ENCODE measurements at places on chromosomes 1 and 21.

DNA sequence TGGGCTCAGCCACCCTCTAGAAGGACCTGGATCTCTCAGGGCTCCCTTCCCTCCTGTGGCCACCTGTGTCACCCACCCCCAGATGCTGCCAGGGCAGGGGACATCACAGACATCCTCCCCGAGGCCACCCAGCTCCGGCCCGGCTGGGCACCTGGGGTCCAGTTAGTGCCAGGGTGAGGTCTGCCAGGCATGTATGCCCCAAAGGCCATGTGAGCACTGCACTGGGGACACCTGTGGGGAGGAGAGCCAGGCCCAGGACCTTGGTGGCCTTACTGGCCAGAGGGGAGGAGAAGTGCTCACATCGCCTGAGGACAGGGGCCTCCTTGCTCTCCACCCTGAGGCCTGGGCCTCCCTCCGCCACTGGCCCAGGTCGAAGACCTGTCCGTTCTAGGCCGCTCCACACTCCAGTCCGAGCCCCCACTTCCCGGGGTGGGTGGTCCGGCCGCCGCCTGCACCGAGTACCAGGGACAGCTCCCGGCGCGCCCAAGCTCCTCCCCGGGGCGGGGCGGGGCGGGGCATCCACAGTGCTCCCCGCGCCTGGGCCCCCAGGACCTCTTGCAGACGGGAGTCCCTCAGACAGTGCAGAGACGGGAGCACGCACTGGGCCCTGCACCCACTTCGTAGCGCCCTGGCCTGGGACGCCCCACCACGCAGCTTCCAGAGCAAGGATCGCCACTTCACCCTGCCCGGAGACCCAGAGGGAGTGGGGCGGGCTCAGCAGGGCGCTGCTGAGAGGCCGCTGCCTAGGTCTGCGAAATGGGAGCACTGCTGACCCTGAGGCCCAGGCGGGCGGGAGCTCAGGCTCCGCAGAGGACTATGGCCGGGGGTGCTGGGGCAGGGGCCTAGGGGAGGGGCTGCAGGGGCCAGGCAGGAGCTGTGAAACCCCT, 34.3 kb upstream of the CCDC27 start:
- no peak for DNase-seq

DNA sequence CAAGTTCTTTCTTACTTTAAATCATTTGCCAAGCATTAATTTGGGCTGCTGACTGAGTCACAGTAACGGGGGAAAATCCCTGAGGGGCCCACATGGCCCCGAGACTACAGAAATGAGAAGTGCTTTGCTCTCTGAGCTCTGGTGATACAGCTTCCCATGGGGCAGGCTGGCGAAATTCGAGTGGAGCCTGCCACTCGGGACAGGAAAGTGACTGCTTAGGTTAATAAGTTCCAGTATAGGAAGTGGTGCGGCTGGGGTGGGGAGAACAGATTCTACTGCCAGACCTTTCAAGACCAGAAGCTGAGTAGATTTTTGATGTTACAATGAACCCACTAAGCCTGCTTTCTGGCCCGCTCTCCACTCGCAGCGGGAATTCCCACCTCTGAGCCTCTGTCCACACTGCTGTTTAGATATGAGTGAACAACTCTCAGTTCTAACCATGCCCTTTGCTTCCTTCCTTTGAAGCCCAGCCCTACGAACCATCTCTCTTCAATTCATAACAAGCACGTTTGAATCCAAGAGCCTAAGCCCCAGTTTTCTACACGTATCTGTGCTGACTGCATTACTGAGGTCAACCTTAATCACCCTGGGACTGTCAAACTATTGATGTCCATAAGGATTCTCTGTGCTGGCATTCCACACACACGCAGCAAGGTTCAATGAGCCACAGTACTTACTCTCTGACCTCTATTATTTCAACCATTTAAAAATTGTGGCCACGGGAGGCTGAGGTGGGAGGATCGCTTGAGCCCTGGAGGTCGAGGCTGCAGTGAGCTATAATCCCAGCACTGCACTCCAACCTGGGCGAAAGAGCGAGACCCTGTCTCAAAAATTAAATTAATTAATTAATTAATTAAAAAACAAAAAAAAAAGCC, 9.6 kb downstream of the ZBTB17 start:
- no peak for DNase-seq

DNA sequence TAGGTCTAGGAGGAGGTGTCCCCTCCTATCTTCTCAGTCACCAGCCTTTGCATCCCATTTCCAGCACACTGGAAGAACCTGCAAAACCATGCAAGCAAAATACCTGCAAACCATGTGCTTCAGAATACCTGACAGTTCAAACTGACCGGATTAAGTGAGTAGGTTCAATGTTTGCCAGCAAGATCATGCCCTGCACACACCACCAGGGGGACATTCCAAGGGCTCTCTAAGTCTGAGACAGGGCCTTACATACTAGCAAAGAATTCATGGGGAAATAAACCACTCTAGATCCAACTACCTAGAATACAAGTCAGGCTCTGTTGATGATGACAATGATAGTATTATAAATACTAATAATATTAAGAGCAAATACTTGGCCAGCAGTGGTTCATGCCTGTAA, 27.6 kb downstream of the INPP5B start:
- no peak for DNase-seq

- DNase-seq: no peak
Observed at GRCh38 chr1:205523891-205524793, 19.7 kb downstream of the CDK18 start.

GRCh38 chr1:244065063-244065793, 14.1 kb downstream of the ZBTB18 start:
- DNase-seq: no peak

- DNase-seq: no peak
Observed at GRCh38 chr1:59543211-59543668, 246.3 kb downstream of the FGGY start.

DNA sequence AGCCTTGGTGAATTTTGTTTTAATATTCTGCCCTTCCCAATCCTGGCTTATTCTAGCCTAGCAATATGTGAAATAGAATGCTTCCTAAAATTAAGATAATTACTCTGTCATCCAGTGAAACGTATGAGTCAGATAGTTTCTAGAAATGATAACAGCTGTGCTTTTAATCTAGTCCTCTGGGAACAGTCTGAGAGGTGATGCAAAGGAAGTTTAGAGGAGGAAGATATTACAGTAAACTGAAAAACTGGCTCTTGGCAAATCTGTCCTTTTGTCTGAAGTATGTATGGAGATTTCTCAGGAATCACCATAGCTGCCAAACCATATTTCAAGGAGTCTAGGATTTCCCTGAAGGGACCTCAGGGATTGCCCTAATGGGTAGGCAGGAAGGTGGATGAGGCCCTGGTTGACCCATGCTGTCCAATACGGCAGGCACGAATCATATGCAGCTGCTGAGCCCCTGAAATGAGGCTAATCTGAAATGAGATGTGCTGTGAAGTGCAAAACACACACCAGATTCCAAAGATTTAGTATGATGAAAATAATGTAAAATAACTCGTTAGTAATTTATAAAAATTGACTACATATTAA, 70.8 kb upstream of the LBR start:
- peak; percentile 31 for DNase-seq

GRCh38 chr1:112359961-112360767, 35.9 kb upstream of the CTTNBP2NL start:
- peak; percentile 77 for DNase-seq

- no peak for DNase-seq
Observed at GRCh38 chr1:245774196-245774595, 619.4 kb downstream of the KIF26B start.

- DNase-seq: no peak
Observed at GRCh38 chr1:36137226-36137625, 12.1 kb downstream of the TRAPPC3 start.

DNA sequence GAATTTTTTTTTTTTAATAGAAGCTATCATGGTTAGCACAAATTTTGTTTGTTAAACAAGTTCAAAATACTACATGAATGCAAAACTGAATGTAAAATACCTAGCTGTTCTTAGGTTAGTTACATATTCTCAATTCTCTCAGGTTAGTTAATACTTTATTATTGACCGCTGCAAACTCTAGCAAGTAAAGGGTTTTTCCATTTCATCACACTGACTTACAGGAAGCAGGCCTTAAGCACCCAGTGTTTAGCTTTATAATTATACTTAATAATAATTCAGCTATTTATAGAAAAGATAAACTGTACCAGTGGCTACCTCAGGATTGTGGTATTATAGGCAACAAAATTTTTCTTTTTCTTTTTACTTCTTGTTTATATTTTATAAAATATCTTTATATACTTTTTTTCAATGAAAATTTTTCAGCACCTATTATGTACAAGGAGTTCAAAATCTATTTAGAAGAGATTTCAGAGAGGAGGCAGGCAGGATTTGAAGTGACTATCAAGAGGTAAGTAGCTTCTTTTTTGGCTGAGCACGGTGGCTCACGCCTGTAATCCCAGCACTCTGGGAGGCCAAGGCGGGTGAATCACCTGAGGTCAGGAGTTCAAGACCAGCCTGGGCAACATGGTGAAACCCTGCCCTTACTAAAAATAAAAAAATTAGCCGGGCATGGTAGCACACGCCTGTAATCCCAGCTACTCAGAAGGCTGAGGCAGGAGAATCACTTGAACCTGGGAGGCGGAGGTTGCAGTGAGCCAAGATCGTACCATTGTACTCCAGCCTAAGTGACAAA, 17.9 kb downstream of the PLPP3 start:
- DNase-seq: no peak

DNA sequence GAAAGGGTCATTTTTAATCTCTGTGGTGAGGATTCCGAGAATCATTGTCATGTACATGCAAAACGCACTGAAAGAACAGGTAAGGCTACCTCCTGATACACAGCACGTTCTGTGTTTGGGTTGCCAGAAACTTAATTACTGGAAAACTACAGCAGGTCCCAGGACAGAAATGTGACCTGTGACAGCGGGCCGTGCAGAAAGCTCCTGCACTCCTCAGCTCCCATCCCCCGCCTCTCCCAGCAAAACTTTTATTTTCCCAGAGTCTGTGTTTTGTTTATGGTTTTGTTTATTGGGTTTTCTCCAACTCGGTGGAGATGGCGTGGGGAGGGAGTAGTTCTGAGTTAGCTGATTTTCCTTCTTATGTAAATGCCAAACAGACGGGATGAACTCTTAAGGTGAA, 44.7 kb downstream of the SLC44A3 start:
- no peak for DNase-seq

GRCh38 chr1:77545970-77546369, 136.5 kb downstream of the ZZZ3 start:
- peak; percentile 84 for DNase-seq

DNA sequence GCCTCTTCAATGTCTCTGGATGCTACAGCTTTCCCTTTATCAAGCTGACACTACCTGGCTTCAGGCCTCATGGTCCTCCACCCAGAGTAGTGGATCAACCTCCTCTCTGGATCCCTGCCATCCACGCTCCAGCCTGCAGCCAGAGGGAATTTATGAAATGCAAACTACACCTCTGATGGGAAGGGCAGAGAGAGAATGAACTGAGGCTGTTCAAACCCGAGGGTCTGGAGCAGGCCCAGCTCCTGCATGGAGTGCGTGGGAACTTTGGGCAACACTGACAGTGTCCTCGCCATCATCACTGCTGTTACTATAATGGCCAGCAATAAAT, 157.8 kb downstream of the TRABD2B start:
- no peak for DNase-seq

GRCh38 chr1:45541193-45541592, 9.4 kb upstream of the AKR1A1 start:
- no peak for DNase-seq

- no peak for DNase-seq
Observed at GRCh38 chr1:213131851-213132655, 81.0 kb downstream of the RPS6KC1 start.

GRCh38 chr1:47229031-47229885, 2.8 kb downstream of the TAL1 start:
- DNase-seq: no peak

DNA sequence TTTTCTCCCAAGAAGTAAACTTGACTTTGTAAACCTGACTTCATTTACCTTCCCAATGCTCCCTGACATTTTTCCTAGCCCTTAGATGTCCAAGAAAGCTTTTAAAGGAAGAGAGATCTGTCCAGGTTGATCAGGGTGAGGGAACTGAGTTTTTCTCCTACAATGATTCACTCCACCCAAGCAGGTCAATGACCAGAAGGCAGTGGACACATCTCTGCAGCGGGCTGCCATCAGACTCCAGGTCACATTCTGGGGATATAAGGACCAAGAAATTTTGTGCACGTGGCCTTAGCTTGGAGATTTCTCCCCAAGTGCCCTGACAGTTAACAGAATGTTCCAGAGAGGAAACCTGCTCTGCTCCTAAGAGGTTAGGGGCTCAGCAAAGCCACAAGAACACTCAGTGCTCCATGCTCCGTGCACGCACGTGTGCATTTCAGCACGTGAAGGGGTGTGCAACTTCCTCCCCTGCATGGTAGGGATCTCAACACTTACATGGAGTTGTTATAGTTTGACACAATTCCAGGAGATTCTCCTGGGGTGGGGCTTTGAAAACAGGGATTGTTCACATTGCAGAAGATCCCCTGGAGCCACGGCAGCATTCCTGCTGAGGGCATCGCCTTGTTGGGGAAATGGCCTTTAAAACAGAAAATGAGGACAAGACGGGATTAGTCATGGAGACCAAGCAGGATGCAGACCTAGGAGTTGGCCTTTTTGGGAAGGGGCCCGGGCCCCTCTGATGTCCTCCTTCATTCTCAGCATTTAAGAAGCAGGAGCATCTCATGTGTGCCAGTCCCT, 9.8 kb downstream of the ABCA4 start:
- DNase-seq: no peak

DNA sequence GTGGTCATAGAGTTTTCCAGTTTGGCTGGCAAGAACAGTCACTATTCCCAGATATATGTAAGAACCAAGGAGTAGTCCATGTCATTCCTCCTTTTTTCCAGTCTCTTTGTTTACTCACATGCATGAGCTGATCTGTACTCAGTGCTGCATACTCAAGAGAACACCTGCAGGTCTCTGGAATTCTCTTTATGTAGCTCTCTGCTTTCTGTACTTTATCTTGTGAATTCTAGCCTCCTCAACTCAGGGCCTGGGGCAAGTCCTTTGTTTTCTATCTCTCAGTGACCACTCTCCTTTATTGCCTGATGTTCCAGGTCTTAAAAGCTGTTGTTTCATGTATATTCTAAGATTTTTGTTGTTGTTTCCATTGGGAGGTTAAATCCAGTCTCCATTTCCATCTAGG, 478.9 kb downstream of the DPYD start:
- no peak for DNase-seq

Data from GM04503 (cell line).